Renal pelvis (tissue), 12 donors: ENCODE measurements at places on chromosomes 4 and X. TPM values are rescaled to one million over a fixed set of nuclear protein-coding genes. Genes with fewer than 3 reads are reported as not detected.
A peak's percentile ranks its signal among the peaks of the same experiment; 100 is the strongest.

- DNase-seq, result no peak
Observed at GRCh38 chr4:122739174-122739573, 6.7 kb downstream of the BBS12 start.

- no peak for DNase-seq
Observed at GRCh38 chr4:152417673-152418072, 118.2 kb downstream of the FBXW7 start.

DNA sequence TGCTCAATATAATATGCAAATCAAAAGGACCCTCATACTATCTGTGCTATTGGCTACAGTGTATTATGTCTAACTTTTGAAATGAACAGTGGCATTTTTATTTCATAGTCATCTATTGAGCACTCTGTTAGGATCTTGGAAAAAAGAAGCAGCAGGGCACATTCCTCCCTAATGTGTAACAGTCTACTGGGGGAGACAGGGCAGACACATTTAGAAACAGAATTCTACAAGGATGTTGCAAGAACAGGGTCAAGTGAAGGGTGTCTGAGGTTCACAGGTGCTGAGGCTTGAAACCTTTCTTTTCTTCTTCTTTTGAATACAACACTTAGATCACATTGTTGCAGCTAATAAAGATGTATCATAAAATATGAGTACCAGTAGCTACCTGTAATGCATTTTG, 129.7 kb upstream of the SLC4A4 start:
- DNase-seq, result no peak

GRCh38 chrX:149715468-149715867, 3.6 kb downstream of the MAGEA11 start:
- no peak for DNase-seq

GRCh38 chr4:148017801-148018200, 285.9 kb downstream of the ARHGAP10 start:
- no peak for DNase-seq

DNA sequence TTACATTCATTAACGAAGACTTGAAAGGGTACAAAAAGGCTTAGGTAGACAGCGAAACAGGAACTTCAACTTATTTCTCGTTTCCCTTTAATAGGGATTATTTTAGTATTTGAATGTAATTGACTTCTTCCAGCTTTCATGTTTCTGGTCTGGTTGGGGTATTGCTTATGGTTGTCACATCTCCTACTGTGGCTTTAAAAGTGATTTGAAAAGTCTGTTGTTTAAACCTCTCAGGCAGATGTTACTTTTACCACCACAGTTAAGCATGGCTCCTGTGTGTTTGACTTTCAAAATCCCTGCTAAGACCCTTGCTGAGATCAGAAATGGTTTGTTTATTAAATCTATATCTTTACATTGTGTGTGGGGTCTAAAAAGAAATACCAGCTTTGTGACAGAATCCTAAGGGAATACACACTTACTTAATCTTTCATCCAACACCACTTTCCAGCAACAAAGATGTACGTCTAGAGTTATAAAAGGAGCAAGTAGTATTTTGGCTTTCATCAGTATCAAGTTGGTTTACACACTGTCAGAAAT, 661.2 kb downstream of the FAT4 start:
- DNase-seq, result no peak

DNA sequence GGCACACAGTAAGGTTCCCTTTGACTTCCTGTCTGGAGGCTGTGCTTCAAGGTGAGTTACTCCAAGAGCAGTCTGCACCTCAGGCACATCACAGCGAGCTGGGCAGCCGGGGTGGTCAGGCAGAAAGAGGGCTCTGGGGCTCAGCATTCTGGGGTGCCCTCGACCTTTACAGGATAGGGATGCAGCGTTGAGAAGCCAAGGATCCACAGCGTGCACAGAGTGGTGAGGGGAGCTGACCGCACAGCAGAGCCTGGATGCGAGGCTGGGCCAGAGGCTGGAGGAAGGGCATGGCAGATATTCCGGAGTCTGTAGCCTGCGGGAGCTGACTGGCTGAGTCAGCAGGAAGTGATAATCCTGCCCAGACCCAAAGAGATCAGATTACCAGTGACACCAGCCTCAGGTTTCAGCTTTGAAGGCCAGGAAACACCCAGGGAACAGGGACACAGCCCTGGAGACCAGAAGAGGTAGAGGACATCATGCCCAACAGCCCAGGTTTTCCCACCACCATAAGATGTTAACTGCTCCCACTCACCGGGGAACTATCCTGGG, 38.4 kb upstream of the PDLIM3 start:
- no peak for DNase-seq

DNA sequence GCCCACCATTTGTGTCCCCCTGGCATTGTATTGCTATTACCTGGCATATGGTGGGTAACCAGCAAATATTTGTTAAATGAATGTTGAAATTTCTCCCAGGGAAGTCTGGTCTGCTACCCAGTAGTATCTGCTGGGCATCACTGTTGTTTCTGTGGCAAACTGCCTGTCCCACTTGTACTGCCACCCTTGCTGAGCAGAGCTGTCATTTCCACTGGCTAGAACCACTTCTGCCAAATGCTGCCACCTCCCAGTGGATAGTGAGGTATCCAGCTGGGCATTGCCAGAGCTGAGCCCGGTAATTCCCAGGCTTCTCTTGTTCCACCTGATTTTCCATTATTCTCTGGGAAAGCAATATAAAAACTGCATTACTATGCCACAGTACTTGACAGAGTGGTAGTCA, 186.7 kb upstream of the NOCT start:
- DNase-seq, result no peak

- peak; percentile 81 for DNase-seq
Observed at GRCh38 chr4:123616951-123617461, 220.4 kb downstream of the SPRY1 start.

DNA sequence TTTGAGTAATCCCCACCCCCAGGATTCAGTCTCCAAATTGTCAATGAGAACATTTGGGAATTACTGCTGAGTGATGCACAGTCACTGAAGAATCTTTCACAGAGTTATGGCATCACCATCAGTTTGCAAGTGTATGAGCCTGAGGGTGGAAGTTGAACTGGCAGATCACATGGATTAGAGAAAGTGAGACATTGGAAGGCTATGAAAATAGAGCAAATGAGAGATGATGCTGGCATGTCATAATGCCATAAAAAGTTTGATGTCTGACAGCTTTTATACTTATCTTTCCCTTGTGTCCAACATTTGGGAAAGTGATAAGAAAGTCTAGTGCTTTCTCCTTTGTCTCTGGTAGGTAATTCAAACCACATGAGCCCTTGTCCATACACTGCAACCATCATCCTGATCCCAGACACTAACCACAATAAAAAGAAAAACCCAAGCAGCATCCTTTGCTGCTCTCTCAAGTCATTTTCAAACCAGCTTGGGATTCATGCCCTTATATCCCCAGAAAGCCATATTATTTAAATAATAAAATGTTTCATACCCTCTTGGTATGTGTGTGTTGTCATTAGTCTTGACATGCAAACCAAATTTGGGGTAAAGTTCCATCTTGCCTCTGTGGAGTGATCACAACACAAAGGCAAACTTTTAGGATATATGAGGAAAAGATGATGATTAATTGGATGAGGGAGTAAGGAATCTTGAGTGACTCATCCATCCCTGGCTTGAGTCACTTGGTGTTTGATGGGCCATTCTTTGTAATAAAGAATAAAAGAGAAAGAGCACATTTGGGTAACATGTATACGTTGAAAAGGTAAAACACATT, 438.9 kb downstream of the GRXCR1 start:
- no peak for DNase-seq

DNA sequence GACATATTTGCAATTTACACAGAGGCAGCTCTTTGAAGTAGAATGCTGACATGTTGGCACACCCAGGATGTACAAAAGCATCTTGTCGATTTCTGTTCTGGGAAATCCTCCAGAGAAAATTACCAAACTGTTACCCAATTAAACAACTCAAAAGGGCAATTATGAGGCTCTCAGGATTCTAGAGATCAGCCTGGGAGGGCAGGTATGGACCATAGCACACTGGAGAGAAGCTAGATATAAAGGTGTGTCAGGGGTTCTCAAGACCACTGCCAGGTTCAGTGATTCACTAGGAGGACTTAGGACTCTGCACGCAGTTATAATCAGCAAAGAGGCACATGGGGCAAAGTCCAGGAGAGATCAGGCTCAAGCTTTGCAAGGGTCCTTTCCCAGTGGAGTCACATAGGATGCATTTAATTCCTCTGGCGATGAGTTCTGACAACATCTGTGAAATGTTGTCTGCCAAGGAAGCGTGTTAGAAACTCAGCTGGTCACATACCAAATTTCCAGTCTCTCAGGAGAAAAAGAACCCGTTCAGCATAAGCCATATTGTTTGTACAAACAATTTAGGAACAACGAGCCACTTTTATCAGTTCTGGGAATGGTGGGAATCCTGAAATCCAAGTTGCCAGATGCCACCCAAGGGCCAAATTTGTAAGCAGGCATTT, 100.8 kb downstream of the SYTL5 start:
- DNase-seq, result no peak

GRCh38 chr4:125703443-125703842, 388.7 kb downstream of the FAT4 start:
- no peak for DNase-seq

GRCh38 chr4:164177153-164177552, 576.8 kb upstream of the SMIM31 start:
- no peak for DNase-seq

GRCh38 chrX:6021316-6022091, 207.2 kb downstream of the NLGN4X start:
- peak; percentile 26 for DNase-seq

GRCh38 chrX:129695937-129696336, 41.2 kb upstream of the APLN start:
- DNase-seq, result no peak

GRCh38 chrX:115018944-115019343, 1.5 kb upstream of the IL13RA2 start:
- no peak for DNase-seq

DNA sequence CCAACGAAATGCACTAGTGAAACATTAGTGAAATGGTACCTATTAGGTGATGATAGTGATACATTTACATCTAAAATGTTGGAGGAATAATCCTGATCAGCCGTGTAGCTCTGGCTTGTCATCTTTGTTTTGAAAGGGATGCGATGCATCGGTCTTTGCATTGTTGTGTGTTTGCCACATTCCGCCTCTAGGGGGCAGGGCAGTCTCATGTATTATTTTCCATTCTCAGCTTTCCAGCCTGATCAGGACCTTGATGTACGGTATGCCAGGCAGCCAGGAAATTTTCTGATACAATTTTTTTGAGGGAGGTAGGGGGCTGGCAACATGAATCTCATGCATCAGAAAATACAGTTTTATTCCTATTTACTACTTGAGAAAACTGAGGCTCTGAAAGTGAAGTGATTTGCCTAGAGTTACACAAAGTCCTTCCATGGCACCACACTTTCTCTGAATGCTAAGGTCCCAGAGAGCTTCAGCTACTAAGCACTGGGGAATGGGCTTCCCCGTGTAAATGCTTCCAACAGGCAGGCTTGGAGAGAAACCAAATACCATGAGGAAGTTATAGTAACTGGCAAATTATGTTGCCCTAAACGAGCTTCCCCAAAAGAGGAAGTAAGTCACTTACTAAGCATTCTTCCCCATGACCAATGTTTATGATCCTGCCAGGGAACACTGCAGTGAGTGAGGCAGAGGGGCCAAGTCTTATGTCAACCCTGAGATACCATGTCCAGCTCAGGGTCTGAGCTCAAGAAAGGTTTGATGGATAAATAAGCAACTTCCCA, 31.8 kb upstream of the IQSEC2 start:
- DNase-seq, result peak; percentile 47

The BEND4 gene
- polyA plus RNA-seq, result 0.95 TPM

The LAMP2 gene
- polyA plus RNA-seq, result 150 TPM

The CFI gene
- 78.8 TPM for polyA plus RNA-seq

The MXRA5 gene
- 6.4 TPM for polyA plus RNA-seq

The GLRA2 gene
- polyA plus RNA-seq, result 0.34 TPM

The SGCB gene
- polyA plus RNA-seq, result 41.6 TPM

The TCEAL2 gene
- 24.2 TPM for polyA plus RNA-seq

The ERCC6L gene
- polyA plus RNA-seq, result 4.3 TPM
